Endodermal cell (in vitro differentiated cells): ENCODE measurements at places on chromosomes 11 and 22. TPM values are rescaled to one million over a fixed set of nuclear protein-coding genes. Genes with fewer than 3 reads are reported as not detected.

The CRY2 gene
- 17.8 and 19.8 TPM in 2 replicates for total RNA-seq

DNA sequence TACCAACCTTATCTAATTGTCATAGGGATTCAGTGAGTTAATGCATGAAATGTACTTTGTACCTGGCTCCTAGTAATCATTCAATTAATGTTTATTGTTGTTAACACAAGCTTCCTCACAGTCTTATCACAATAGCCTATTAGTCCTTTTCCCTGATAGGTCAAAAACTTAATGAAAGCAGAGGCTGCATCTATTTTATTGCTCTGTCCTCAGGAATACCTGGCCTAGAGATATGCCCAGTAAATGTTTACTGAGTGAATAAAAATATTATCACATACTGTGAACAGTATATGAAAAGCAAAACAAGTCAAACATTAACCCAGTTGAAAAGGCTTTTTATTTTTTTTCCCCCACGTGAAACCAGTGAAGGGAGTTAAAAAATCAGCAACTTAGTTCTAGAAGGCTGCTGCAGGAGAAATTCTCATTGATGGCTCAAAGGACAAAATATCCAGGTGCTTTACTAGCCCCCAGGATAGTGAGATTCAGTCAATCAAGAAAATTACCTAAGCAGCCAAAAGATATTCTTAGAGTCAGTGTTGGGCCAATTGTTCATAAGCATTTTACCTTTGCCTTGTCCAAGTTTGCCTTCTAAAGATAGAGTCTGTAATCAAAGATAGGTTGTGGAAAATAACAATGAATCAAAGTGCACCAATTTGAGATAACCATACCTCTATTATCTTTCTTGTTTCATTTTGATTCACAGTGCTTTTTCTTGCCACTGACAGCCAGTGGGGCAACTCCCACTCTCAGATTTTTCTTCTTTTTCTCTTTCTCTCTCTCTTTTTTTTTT is 34.4 kb upstream of the SLC6A5 start:
- no peaks in the 10 kb centered on the region for H3K27me3 ChIP-seq
- no peaks in the 10 kb centered on the region for H3K36me3 ChIP-seq
- H3K4me1 ChIP-seq, result peaks cover 4% of the 10 kb centered on the region
- no peak overlapping the region for H3K4me3 ChIP-seq
- no peak overlapping the region for H3K27ac ChIP-seq
- DNase-seq, result no peak

DNA sequence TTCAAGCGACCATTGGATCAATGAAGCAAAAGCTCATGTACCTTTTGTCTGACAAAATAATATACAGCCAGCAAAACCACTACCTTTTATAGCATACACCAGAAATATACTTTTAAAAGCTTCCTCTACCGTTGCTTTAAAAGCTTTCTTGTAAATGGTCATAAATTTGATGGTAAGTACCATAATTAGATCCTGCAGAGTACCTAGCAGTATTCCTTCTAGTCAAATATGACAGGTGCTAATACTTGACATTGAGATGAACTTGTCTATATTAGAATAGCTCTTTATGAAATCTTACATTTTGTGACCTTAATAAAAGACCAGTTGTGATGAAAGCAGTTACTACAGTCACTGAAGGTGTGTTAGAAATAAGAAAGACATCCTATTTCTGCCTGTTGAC is 340.5 kb upstream of the ANO3 start:
- no peaks in the 10 kb centered on the region for H3K27me3 ChIP-seq
- no peaks in the 10 kb centered on the region for H3K36me3 ChIP-seq
- H3K27ac ChIP-seq, result no peak overlapping the region

- no peaks in the 10 kb centered on the region for H3K4me1 ChIP-seq
- peak; percentile 92 for DNase-seq
- H3K27me3 ChIP-seq, result no peaks in the 10 kb centered on the region
- no peak overlapping the region for H3K4me3 ChIP-seq
- H3K36me3 ChIP-seq, result peaks cover 8% of the 10 kb centered on the region
- no peak overlapping the region for H3K27ac ChIP-seq
Measured at GRCh38 chr11:67614730-67615714, 8.3 kb downstream of the NDUFV1 start.

GRCh38 chr11:112637076-112637475 is 324.1 kb upstream of the NCAM1 start:
- no peak overlapping the region for H3K4me3 ChIP-seq
- no peak overlapping the region for H3K27ac ChIP-seq
- no peak for DNase-seq
- H3K36me3 ChIP-seq, result no peaks in the 10 kb centered on the region
- H3K4me1 ChIP-seq, result no peaks in the 10 kb centered on the region
- H3K27me3 ChIP-seq, result no peaks in the 10 kb centered on the region

GRCh38 chr11:121417055-121417551 is 35.0 kb upstream of the SORL1 start:
- no peaks in the 10 kb centered on the region for H3K4me1 ChIP-seq
- no peak overlapping the region for H3K4me3 ChIP-seq

GRCh38 chr11:104279587-104279986 is 115.6 kb upstream of the PDGFD start:
- no peaks in the 10 kb centered on the region for H3K27me3 ChIP-seq
- H3K27ac ChIP-seq, result no peak overlapping the region
- H3K36me3 ChIP-seq, result no peaks in the 10 kb centered on the region
- no peaks in the 10 kb centered on the region for H3K4me1 ChIP-seq
- no peak overlapping the region for H3K4me3 ChIP-seq

DNA sequence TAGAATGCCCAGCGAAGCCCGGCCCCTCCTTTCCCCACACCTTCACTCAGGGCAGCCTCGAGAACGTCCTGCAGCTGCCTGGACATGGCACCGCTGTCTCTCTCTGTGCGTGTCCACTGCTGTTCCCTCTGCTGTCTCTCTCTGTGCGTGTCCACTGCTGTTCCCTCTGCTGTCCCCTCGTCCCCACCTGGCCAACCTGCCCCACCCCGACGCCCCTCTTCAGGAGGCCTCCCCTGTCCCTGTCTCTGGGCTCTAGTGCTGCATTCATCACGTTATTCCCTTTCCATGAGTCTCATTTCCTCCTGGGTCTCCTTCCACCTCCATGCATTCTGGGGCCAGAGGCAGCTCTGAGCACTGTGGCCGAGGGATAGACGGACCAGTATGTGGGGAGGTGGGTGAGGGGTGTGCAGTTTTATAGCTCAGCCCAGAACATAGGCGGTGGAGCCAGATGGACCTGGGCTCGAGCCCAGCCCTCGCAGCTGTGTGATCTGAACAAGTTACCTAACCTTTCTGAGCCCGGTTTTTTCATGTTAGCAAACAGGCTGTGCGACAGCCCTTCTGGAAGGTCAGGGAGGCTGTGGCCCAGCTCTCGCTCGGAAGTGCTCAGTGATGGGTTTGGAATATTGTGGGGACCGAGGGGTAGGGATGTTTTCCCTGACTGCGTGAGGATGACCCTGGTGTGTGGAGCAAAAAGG is 41.9 kb upstream of the SMIM38 start:
- no peak for DNase-seq
- no peaks in the 10 kb centered on the region for H3K36me3 ChIP-seq
- H3K27ac ChIP-seq, result no peak overlapping the region
- H3K4me3 ChIP-seq, result no peak overlapping the region
- H3K4me1 ChIP-seq, result no peaks in the 10 kb centered on the region
- no peaks in the 10 kb centered on the region for H3K27me3 ChIP-seq

DNA sequence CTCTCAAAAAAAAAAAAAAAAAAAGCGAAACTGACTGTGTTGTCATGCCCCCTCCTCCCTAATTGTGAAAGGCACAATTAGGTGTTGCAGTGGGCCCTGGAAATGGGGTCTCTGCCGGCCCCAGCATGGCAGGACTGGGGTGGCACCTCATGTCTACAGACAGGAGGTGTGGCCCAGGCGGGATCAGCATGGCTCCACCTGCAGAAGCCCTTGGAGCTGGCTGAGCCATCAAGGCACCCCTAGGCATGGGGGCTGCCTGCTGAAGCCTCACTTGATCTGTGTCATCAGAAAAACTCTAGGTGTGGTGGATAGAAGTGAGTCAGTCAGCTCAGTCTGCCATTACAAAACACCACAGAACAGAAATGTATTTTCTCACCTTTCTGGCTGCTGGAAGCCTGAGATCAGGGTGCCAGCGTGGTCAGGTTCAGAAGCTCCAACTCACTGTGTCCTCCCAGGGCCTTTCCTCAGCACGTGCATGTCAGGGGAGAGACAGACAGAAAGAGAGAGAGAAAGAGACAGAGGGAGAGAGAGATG is 10.1 kb upstream of the B4GALNT4 start:
- H3K4me3 ChIP-seq, result no peak overlapping the region
- H3K4me1 ChIP-seq, result peaks cover 6% of the 10 kb centered on the region
- H3K27ac ChIP-seq, result no peak overlapping the region
- DNase-seq, result no peak

DNA sequence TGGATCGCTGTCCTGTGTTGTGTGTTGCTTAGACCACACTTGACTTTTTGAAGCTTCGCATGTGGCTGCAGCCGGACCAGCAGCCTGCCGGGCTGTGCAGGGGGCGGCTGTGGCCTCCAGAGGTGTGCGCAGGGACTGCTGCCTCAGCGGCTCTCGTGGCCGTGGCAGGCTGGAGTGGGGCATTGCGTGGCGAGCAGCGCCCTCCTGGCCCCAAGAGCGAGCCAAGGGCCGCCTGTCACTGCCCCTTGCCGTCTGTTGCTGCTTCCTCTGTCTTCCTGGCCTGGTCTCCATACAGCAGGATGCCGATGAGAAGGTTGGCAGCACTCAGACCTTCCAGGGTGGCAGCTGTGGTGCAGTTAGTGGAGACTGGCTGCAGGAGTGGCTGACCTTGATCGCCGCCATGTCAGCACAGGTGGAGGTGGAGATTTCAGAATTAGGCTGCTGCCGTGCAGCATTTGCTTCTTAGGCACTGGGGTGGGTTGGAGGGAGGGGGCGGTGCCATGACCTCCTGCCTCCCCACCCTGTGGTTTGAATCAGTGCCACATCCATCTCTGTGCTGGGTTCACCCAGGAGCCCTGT is 34.0 kb downstream of the MUC6 start:
- no peak for DNase-seq
- H3K4me3 ChIP-seq, result no peak overlapping the region
- no peaks in the 10 kb centered on the region for H3K27me3 ChIP-seq
- H3K36me3 ChIP-seq, result peaks cover 53% of the 10 kb centered on the region
- no peaks in the 10 kb centered on the region for H3K4me1 ChIP-seq

DNA sequence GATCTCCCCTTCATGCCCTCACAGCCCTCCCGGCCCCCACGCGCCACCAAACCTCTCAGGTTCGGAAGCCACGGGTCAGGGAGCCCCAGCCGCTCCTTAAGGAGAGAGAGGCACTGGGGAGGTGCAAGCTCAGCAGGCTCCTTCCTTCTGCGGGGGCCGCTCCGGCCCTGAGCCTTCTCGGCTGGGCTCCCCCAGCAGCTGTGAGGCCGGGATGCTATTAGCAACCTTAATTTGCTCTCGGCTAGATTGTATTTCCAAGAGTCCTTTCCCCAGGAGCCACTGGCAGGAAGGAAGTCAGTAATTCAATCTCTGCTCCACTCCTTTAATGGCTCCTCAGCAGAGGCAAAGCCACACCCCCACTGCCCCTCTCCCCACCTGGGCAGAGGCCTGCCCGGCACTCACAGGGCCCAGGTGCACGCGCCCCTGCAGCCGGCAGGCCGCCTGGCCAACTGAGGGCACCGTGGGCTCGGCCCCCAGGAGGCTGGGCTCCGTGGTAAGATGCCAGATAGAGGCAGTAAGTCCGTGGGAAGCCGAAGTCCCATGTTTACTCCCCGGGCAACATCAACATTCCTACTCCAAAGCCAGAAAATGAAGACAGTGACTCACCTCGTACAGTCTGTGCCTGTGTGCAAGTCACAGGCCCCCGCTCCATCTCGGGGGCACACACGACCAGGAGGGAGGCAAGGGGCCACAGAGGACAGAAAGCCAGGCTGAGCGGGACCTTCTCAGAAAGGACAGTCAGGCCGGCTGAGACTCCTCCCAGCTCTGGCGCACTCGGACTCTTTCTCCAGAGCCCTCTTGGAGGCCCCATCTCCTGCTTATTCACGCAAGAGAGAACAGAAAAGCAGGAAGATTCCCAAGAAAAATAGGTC is 5.2 kb downstream of the IGSF9B start:
- DNase-seq, result peak; percentile 82
- H3K27me3 ChIP-seq, result peaks cover 31% of the 10 kb centered on the region
- no peak overlapping the region for H3K4me3 ChIP-seq
- H3K4me1 ChIP-seq, result peaks cover 4% of the 10 kb centered on the region
- peak overlapping the region; percentile 12 for H3K27ac ChIP-seq

The DNAJB7 gene
- total RNA-seq, result not detected in 2 replicates

DNA sequence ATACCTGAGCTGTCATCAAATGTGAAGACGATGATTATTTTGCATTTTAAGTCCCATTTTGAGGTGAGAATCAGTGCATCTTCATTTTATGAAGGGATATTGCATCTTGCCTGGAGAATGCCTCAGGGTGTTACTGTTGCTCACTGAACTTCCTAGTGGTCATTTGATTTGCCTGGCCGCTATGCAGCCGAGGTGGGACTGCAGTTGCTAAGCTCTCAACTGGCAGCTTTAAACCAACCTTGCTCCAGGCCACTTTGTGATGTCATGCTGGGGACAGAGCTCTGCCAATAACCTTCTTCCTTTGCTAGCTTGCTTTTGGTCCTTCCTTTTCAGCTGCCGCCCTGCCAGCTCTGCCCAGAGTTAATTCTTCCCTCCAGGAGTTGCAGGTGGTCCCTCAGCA is 409.4 kb upstream of the B3GAT1 start:
- no peak overlapping the region for H3K4me3 ChIP-seq
- H3K4me1 ChIP-seq, result peaks cover 10% of the 10 kb centered on the region
- no peak for DNase-seq
- no peaks in the 10 kb centered on the region for H3K36me3 ChIP-seq

The FAM83F gene
- total RNA-seq, result 33.5 and 34.1 TPM in 2 replicates

GRCh38 chr11:45210846-45211245 is 64.4 kb downstream of the PRDM11 start:
- no peak overlapping the region for H3K27ac ChIP-seq
- H3K27me3 ChIP-seq, result no peaks in the 10 kb centered on the region
- DNase-seq, result no peak
- H3K4me1 ChIP-seq, result no peaks in the 10 kb centered on the region
- H3K4me3 ChIP-seq, result no peak overlapping the region

GRCh38 chr11:43803766-43804165 is 76.9 kb upstream of the ALKBH3 start:
- no peak overlapping the region for H3K4me3 ChIP-seq
- no peaks in the 10 kb centered on the region for H3K4me1 ChIP-seq
- peaks cover 62% of the 10 kb centered on the region for H3K36me3 ChIP-seq

DNA sequence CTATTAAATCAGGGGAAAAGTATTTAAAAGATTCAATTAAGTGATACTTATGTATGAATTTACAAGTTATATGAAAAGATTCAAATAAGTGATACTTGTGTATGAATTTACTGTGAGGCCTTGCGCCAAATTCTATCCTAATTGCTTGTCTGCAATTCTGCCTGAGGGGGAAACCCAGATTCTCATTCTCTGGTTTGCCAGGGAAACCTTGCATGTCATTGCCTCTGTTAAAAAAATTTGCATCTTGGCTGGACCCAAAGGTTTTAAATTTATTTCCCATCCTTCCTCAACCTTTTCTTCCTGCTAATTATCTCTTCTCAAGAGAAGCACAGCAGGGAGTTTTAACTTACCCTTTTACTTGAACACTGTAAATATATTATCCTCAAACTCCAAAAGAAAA is 13.8 kb downstream of the OLFML1 start:
- H3K4me1 ChIP-seq, result peaks cover 12% of the 10 kb centered on the region
- no peak for DNase-seq
- no peaks in the 10 kb centered on the region for H3K27me3 ChIP-seq
- H3K4me3 ChIP-seq, result no peak overlapping the region
- H3K36me3 ChIP-seq, result no peaks in the 10 kb centered on the region
